SK-MEL-5 (cell line): ENCODE measurements at places on chromosomes 11 and 22. TPM values are rescaled to one million over a fixed set of nuclear protein-coding genes. Genes with fewer than 3 reads are reported as not detected.

GRCh38 chr22:40911772-40912171 is 39.4 kb upstream of the RBX1 start:
- DNase-seq = no peak

Gene MCM5
- total RNA-seq = 64.2 TPM in 2 replicates

GRCh38 chr22:23220485-23221350 is 40.4 kb downstream of the BCR start:
- no peak for DNase-seq

- no peak for DNase-seq
These were observed 37.0 kb upstream of the FBLN1 start for GRCh38 chr22:45465633-45466032.

Gene DRD2
- not detected in 2 replicates for total RNA-seq

Gene DCDC1
- 0.11 TPM in 1 of 2 replicates, not detected in the other for total RNA-seq

- no peak for DNase-seq
These were observed 35.0 kb downstream of the CWC15 start for GRCh38 chr11:94938095-94939055.

GRCh38 chr11:64055077-64055476 is 19.3 kb downstream of the FLRT1 start:
- no peak for DNase-seq

DNA sequence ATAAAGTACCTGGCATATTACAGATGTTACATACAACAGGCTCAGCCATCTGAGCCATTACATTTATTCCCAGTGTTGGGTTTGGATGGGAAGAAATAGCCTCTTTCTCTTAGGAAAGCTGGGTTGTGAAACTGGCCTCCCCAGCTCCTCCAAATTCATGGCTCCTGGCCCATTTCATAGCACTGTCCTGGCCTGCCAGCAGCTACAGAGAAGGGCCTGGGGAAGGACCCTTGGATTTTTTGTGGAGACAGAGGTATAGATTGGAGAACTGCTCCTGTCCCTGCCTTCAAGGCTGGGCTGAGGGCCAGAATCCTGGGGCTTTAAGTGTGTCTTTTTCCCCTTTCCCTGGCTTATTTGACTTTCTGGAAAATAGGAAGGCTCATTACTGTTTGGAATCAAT is 18.0 kb downstream of the PKNOX2 start:
- no peak for DNase-seq

Gene ATM
- total RNA-seq = 142 and 156 TPM in 2 replicates

- DNase-seq = no peak
These were observed 128.7 kb upstream of the TOP3B start for GRCh38 chr22:22111267-22111751.

Gene F2
- not detected in 2 replicates for total RNA-seq

- DNase-seq = no peak
These were observed 44.4 kb downstream of the CYTH4 start for GRCh38 chr22:37326726-37327125.

DNA sequence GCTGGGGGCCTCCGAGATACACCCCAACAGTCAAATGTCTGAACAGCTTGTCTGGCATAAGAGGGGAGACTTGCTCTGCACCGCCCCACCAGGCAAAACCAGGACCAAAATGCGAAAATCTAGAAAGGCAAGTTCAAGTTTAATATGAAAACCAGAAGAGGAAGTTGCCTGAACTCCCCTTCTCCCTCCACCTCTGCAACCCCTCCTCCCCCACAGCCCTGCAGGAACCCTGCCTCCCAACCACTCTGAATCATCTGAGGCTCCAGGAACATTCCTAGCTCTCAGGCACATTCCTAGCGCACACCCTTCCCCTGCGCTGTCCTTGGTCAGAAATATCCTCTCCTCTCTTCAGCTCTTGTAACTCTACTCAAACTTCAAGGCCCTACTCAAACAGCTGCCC is 36.7 kb downstream of the ISX start:
- DNase-seq = no peak

DNA sequence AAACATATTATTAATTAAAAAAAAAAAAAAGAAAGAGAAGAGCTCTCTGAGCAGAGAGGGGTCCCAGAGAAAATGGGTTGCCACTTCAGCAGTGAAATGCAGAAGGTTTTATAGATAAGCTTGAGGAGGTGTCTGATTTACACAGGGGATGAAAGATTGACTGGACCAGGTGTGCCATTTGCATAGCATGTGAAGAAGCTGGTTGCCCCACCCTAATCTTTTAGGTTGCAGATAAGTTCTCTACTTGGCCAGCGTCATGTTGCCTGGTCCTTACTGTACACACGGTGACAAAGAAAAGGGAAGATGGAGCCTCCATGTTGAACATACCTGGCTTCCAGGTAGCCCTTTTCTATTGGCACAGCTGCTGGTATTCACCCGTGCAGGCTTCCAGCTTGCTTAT is 41.4 kb downstream of the MS4A2 start:
- DNase-seq = no peak

- no peak for DNase-seq
These were observed 1197.5 kb upstream of the TENM4 start for GRCh38 chr11:80638296-80638695.
